ENCODE measurements at places on chromosomes 4 and X. TPM values are rescaled to one million over a fixed set of nuclear protein-coding genes. Genes with fewer than 3 reads are reported as not detected.

The AADAT gene
- 7.3 TPM for total RNA-seq

The PRMT9 gene
- total RNA-seq, result 19.3 TPM

The RIPPLY1 gene
- not detected for total RNA-seq

The HSFX1 gene
- total RNA-seq, result 2.9 TPM

The BEX1 gene
- total RNA-seq, result 0.51 TPM

The HMGN5 gene
- 5.0 TPM for total RNA-seq

The EGF gene
- 16.9 TPM for total RNA-seq

The ARHGAP24 gene
- 112 TPM for total RNA-seq

The SERPINA7 gene
- not detected for total RNA-seq

The GPM6B gene
- total RNA-seq, result 38.9 TPM

The HSD17B13 gene
- not detected for total RNA-seq

The CPE gene
- total RNA-seq, result 147 TPM

The TRPC5OS gene
- total RNA-seq, result 0.21 TPM

Data from tongue (tissue), 3 donors.